CD8-positive, alpha-beta memory T cell (primary cell): ENCODE measurements at places on chromosomes 13 and 19.

DNA sequence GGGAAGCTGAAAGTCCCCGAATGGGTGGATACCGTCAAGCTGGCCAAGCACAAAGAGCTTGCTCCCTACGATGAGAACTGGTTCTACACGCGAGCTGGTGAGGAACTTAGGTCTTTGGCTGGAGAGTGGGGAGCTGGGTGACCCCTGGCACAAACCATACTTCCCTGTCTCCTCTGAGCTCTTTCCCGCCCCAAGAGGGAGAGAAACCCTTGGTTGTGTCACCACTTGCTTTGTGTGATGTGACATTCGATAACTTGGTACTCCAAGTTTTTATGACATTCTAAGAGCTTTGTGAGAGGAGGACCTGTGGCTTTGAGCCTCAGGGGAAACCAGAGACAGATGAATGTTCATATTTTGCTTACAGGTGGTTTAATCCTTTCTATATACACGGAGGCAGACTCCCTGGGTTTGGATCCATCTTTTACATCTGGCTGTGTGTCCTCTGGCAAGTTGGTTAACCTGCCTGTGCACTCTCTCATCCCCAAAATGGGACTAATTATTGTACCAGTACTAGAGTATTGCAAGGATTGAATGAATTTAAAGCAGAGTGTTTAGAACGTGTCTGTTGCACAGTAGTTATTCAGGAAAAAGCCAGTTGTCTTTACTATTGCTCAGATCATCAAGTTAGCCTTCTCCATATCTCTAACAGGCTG lies 1.2 kb downstream of the RPS19 start:
- DNase-seq: no peak

DNA sequence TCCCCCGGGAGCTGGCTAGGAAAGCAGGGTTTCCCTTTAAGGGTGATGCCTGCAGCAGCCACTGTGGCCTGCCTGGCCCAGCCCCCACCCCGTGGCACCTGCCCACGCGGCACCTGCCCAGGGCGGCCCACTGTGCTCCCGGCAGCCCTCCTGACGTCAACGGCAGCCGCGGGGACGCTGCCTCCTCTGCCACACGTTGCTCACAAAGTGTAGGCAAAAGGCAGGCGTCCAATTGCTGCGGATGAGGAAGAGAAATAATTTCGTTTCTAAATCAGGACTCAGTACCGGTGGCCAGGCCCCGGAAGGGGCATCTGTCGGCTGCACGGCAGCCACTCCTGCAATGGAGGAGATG lies 122.3 kb downstream of the URI1 start:
- no peak for DNase-seq

GRCh38 chr13:32409001-32409313 lies 19.0 kb downstream of the N4BP2L1 start:
- no peak for DNase-seq

DNA sequence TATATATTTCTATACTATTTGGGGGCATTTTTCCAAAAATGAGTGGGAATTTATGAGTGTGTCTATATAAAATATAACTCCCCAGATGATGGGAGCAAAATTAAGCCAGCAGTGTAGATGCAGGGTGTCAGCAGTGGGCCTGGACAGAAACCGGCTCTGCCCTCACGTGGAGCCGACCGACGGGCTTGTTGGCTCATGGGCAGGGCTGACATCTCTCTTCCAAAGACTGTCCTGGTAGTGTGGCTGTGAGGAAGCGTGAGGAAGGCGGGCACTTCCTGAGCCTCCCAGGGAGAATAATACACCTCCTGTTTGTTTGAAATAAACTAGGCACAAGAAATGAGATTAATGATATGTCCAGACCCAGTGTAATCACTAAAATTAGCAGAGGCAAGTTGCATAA lies 206.5 kb downstream of the TEX29 start:
- DNase-seq: no peak

DNA sequence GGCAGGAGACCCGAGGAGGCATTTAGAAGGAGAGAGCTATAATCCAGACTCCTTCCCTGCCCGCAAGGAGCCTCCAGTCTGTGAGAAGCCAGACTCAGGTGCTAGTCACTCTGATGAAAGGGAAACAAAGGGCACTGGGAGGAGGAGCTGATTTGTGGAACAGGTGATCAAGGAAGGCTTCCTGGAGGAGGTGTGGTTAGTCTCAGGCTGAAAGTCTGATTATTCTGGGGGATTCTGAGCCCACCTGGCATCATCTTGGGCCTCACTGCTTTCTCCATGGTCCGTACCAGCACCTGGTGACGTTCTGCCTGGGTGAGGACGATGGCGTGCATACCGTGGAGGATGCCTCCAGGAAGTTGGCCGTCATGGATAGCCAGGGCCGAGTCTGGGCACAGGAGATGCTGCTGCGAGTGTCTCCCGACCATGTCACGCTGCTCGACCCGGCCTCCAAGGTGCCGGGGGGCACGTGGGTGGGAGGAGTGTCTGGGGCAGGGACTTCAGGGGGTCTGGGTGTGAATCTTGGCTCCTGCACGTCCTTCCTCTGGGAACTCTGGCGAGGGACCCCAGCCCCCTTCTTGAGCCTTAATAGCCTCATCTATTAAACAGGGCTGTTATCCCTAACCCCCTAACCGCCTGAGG lies 3.9 kb downstream of the EPS8L1 start:
- DNase-seq: no peak

GRCh38 chr13:27174766-27175455 lies 3.3 kb upstream of the USP12 start:
- DNase-seq: no peak

- no peak for DNase-seq
Measured at GRCh38 chr13:39016087-39016486, 21.8 kb downstream of the PROSER1 start.

DNA sequence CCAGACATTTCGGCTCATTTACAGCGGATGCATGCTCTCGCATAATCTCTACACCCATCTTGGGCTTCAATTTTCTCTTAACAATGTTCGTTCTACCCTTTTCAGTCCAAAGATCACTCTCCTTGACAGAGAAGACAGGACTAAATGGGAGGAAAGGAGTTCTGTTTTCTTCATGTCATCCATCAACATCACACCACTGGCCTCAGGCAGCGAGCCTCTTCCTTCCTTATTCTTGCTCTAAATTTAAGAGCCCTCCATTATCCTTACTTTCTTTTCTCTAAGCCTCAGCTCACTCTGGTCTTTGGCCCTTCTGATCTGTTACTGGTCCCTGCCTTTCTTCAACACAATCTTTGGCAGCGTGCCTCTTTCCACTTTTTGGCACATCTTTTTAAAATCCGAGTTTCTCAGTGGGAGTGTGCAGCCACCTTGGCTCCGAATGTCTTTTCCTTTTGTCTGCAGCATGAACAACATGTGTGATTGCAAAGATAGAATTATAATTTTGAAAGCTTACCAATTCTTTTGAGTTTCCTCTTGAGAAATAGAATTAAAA lies 98.7 kb downstream of the FAM216B start:
- DNase-seq: no peak

- no peak for DNase-seq
Measured at GRCh38 chr13:59700281-59700680, 463.4 kb downstream of the DIAPH3 start.

GRCh38 chr19:8609279-8610040 lies 1.1 kb downstream of the ADAMTS10 start:
- DNase-seq: no peak

- DNase-seq: no peak
Measured at GRCh38 chr19:13742756-13743155, 21.6 kb upstream of the MRI1 start.

DNA sequence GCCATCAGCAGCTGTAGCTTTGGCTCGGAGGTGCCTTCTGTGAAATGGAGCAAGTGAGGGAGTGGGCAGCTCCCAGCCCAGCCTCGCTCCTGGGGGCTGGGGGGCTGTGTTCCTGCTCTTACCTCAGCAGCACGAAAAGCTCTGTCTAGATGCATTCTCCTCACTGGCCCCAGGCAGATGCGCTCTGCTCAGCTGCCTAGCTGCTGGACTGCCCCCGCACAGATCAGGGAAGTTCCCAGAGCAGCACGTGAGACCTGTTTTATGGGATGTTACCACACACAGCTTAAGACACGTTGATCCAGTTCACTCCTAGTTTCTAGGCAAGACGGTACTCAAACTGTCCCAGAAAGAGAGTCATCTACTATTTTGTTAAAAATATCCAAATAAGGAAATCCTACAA lies 13.6 kb downstream of the LCP1 start:
- DNase-seq: peak; percentile 37

GRCh38 chr19:48819366-48819816 lies 8.6 kb upstream of the BCAT2 start:
- no peak for DNase-seq

- DNase-seq: no peak
Measured at GRCh38 chr13:42247883-42248282, 24.1 kb upstream of the AKAP11 start.

- DNase-seq: no peak
Measured at GRCh38 chr13:97809576-97809975, 143.9 kb upstream of the IPO5 start.

- DNase-seq: peak; percentile 35
Measured at GRCh38 chr19:12052497-12053169, at the start of gene ZNF878. ZNF878 (minus strand) TSS chr19:12052961; CDS start chr19:12052801, 160 bp downstream.

- DNase-seq: no peak
Measured at GRCh38 chr13:99663908-99664307, 162.6 kb downstream of the TM9SF2 start.

- no peak for DNase-seq
Measured at GRCh38 chr13:92512852-92513251, 713.8 kb upstream of the GPC6 start.

DNA sequence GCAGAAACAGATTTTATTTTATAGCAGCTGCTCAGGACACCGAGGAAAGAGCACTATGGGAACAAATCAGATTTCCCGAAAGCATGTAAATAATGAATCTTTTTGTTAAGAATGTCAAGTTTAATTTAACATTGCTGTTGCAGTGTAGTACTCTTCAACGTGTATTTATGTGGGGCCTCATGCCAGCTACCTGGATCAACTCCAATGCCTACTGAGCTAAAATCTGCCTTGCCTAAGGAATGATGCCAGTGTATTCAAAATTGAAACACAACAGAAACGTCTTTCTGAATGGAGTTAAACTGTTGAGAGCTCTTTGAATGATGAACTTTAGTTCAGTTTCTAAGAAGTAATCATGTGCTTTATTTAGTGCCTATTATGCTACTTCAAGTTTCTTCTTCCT lies 1379.8 kb upstream of the ATXN8OS start:
- no peak for DNase-seq

DNA sequence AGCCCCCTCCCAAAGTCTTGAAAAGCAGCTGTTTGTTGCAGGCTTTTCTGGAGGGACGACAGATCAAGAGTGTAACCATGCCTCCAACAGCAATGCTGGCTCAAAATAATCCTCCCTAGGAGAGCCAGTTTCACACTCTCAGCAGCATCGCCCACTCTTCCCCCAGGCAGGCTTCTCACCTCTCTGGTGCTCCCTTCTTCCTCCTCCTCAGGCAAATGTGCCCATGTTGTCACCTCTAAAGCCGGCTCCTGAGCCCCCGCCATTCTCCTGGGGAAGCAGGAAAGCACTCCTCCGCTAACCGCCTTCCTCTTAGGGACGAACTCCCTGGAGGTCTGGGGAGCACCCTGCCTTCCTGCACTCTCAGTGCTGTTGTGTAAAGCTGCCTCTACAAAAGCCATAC lies 98.9 kb upstream of the SGCG start:
- no peak for DNase-seq

GRCh38 chr19:33432015-33432414 lies 58.5 kb downstream of the CEBPG start:
- peak; percentile 17 for DNase-seq

DNA sequence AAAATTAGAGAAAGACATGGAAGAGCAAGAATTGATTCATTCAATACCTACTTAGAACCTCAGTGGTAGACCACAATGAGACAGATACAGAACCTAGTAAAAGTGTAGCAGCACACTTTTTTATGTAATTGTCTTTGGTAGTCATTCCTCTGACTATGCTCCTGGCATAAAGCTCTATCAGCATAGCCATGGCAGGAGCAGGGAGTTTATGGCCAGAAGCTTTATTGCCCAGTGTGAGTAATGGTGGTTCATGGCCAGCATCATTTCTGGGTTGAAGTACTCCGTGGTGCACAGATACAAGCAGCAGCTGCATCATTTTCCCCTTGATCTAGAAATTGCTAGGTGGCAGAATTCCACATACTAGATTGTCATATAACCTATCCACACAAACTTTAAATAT lies 352.6 kb downstream of the TBC1D4 start:
- DNase-seq: no peak

- DNase-seq: no peak
Measured at GRCh38 chr19:30082611-30083010, 140.6 kb downstream of the URI1 start.

DNA sequence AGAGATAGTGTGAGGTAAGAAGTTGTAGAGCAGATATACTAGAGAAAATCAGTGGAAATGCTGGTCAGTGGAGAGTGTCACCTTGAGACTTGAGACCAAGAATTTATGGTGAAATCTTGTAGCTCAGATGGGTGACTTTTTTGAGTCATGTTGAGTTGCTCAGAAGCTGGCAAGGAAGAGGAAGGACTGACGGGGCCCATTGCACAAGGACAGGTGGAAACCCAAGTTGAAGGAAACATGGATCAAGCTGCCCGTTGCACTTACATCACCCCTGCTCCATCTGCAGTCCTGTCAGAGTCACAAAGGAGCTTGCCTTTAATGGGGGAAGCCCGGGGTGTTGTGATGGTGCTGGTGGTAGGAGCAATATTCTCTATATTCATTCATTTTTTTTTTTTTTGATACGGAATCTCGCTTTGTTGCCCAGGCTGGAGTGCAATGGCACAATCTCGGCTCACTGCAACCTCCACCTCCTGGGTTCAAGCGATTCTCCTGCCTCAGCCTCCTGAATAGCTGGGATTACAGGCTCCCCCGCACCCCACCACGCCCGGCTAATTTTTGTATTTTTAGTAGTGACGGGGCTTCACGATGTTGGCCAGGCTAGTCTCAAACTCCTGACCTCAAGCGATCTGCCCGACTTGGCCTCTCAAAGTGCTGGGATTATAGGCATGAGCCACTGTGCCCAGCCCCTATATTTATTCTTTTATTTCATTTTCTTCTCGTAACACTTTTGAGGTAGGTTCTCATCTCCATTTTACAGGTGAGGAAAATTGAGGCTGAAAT lies 27.4 kb downstream of the UBAC2 start:
- no peak for DNase-seq

DNA sequence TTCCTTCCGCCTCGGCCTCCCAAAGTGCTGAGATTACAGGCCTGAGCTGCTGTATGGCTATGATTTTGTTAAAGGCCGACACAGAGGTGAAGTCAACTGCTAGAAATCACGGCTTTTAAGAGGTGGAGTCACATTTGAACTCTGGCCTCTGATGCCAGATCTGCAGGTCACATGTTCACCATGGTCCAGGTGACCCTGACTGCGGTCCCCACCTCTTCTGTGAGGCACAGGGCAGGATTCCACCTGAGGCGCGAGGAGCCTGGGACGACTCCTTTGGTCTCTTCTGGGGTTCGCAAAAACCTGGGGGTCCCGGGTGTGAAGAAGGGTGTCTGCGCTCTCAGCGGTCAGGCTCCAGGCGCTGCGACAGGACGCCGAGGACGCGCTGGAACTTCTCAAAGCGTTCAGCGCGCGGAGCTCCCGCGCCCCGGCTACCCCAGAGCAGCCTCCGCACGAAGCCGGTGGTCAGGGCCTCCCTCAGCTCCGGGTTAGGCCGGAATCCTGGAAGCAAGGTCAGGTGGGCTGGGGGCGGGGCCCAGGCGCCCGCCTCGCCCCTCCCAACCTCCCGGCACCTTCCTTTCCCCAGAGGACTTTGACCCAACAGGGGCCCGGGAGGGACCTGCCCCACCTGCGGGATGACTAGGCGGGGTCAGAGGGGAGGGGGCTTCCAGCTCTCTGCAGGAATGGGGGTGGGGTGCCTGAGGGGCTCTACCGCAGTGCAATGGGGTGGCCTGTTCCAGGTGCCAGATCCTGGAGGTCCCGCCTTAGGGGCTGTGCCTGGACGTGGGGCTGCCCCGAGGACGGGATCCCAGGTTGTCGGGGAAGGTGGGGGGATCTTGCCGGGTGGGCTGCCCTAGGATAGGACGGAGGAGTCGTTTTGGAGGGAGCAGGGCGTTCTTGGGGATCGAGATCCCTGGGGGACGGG lies 13.0 kb downstream of the TRIP10 start:
- DNase-seq: no peak
